ENCODE measurements at places on chromosomes 2 and 18.

- DNase-seq, result no peak
Measured at GRCh38 chr2:85628658-85629057, 12.7 kb downstream of the USP39 start.

- DNase-seq, result peak; percentile 50
Measured at GRCh38 chr2:98586551-98587140, 21.7 kb downstream of the COA5 start.

- DNase-seq, result no peak
Measured at GRCh38 chr18:59744271-59744721, 47.1 kb upstream of the CCBE1 start.

GRCh38 chr2:146415291-146415690 is 1429.5 kb upstream of the ACVR2A start:
- no peak for DNase-seq

GRCh38 chr2:146623771-146624170 is 1221.1 kb upstream of the ACVR2A start:
- DNase-seq, result no peak

DNA sequence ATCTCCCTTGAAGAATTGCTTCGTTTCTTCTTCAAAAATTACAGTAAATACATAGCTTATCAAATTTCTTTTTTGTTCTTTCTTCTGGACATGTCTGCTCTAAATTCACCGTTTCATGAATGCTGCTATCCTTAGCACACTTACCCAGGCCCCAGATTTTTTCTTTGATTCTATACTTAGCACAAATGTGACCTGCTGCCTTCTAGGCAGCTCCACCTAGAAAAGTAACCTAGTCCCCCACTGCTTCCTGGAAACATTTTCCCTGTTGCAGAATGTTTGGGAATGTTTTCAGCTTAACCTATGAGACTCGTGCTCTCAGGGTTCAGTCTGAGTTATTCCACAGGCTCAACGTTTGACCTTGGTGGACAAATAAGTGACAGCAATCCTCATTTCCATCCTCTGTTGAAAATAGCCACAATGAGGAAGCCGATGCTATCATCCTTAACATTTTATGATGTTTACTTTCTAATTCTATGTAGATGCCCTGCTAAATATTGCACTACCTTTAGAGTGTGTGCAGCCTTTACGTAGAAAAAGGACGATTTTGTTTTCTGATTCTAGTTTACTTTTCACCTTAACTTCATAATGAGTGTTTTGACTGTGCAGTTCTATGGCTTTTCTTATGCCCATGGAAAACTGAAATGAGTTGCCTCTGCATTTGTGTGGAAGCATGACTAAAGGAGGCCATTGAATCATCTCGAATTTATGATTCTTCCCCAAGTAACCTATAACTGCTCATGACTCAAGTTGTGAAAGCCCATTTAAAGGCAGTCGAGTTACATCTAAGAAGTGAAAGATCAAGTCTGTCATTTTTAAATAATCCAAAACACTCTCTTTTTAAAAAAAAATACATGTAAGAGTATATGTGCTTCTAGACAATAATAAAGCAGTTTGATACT is 47.7 kb downstream of the TMEM182 start:
- DNase-seq, result no peak

DNA sequence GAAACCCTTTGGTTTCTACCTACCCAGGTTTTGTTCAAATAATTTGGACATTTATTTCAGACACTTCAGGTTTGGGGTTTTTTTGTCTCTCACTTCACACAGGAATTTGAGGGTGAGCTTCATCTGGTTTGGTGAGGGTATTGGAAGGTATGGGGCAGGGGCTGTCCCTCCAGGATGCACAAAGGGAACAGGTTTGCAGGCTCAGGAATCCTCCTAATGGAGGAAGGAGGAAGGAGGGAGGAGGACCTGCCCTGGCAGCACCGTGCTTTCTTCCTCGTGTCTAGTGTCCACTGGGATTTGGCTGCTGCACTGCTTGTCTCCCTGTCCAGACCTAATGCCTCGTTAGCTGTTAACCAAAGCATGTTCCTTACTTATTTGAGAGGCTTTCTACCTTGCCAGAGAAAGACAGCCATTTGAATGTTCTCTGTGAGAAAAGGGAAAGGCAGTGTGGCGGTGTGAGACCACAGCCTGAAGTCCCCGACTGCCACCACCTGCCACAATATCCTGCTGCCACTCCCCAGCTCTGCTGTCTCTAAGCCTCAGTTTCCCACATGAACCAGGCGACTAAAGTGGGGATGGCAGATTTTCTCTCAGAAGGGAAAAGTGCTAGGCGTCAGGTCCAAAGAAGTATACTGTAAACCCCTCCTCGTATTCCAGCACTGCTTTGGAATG is 2.2 kb upstream of the SLC4A5 start:
- no peak for DNase-seq

- no peak for DNase-seq
Measured at GRCh38 chr18:35182151-35182550, 58.7 kb upstream of the ZNF397 start.

DNA sequence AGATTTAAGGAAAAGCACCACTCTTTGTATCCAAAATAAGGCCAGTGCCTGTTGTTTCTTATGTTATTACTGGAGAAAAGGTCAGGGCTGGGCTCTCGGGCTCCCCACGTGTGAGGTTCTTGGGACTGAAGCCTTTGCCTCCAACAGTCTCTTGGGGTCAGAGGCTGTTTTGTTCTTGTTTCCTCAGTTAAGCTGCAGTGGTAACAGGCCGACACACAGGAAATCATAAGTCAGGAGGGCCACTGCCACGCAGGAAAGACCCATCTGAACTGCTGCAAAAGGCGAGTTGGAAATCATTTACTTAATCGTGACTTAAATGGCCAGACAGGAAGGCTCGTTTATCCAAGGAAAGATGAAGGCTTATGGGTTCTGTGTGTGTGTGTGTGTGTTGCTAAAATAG is 30.3 kb upstream of the IL37 start:
- no peak for DNase-seq

DNA sequence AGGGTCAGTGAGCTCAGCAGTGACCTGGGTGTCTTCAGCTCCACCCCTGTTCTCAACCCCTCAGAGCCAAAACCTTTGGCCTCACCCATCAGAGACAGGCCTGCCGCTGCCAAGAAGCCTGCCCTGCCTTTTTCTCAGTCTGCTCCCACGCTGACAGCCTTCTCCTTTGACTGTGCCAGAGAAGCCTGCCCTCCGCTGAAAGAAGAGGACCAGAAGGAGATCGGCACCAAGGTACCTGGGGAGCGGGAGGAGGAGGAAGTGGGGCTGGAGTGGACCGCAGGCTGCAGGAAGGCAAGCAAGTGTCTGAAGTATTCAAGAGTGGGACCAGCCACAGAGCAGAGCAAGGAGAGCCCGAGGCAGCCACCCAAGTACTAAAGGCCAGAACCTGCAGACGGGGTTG is 33.2 kb downstream of the TOGARAM2 start:
- DNase-seq, result no peak

DNA sequence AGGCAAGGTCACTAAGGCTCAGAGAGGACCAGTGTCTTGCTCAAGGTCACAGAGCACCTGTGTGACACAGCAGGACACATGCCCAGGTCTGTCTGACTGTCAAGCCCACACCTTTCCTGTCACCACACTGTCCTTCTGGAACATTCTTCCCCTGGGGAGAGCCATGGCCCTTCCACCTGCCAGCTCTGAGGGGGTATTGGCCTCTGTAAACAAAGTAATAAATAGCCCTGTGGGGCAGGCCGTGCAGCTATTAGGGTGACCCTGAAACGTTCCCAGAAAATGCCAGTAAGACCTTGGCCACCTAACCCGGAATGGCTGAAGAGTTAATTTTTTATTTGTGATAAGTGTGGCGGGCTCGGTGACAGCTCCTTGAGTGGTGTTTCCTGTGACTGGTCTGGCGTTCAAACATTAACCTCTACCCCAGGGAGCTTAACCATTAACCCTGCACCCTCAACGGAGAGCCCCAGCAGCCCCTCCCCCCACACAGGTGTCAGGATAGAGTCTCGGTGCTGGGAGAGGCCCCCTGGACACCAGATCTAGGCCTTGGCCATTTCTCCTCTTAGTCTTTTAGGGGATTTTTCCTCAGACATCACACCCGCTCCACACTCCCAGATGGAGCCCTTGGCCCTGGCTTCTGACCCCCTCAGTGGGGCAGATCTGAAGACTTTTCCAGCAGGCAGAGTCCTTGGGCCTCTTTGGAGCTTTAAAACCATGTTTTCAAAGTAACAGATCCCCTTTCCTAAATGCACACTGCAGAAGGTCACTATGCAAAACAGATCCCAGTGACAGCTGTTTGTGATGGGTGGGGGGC is 36.6 kb downstream of the SCTR start:
- DNase-seq, result peak; percentile 90

DNA sequence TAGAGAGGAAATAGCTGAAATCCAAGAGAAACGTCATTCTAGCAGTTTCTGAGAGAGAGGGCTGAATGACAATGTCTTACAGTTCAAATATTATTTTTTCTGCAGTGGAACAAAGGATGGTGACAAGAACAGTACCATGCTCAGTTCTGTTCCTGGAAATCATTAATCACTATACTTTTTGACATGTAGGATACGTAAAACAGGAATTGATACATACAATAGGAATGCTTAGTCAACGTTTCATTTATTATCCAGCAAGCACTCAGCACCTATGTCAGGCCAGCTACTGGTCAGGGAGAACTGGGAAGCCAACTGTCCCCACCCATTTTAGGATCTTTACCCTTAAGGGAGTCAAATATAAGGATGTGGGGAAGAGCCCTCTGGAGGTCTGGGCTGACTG is 114.7 kb downstream of the DHRS9 start:
- DNase-seq, result no peak

GRCh38 chr2:134253804-134254203 is at the start of gene MGAT5:
MGAT5 (plus strand) TSS chr2:134254072; CDS start chr2:134254404, 332 bp downstream.
- DNase-seq, result no peak

DNA sequence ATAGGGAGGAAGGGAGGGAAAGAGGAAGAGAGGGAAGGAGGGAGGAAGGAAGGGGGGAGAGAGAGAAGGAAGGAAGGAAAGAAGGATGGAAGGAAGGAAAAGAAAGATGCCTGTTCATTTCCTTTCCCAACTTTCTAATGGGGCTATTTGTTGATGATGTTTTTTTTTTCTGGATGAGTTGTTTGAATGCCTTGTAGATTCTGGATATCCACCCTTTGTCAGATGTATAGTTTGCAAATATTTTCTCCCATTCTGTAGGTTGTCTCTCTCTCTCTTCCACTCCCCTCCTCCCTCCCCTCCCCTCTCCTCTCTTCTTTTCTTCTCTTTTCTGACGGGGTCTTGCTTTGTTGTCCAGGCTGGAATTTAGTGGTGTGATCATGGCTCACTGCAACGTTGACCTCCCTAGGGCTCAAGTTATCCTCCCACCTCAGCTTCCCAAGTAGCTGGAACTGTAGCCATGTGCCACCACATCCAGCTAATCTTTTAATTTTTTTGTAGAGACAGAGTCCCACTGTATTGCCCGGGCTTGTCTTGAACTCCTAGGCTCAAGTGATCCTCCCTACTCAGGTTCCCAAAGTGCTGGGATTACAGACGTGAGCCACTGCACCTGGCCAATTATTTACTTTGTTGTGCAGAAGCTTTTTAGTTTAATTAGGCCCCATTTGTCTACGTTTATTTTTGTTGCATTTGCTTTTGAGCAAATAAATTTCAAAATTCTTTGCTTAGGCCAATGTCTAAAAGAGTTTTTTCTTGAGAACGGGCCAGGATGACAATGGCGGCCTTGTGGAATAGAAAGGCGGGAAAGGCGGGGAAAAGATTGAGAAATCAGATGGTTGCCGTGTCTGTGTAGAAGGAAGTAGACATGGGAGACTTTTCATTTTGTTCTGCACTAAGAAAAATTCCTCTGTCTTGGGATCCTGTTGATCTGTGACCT is 57.3 kb upstream of the FAM117B start:
- DNase-seq, result no peak
